ENCODE measurements at places on chromosomes 12 and 14.

DNA sequence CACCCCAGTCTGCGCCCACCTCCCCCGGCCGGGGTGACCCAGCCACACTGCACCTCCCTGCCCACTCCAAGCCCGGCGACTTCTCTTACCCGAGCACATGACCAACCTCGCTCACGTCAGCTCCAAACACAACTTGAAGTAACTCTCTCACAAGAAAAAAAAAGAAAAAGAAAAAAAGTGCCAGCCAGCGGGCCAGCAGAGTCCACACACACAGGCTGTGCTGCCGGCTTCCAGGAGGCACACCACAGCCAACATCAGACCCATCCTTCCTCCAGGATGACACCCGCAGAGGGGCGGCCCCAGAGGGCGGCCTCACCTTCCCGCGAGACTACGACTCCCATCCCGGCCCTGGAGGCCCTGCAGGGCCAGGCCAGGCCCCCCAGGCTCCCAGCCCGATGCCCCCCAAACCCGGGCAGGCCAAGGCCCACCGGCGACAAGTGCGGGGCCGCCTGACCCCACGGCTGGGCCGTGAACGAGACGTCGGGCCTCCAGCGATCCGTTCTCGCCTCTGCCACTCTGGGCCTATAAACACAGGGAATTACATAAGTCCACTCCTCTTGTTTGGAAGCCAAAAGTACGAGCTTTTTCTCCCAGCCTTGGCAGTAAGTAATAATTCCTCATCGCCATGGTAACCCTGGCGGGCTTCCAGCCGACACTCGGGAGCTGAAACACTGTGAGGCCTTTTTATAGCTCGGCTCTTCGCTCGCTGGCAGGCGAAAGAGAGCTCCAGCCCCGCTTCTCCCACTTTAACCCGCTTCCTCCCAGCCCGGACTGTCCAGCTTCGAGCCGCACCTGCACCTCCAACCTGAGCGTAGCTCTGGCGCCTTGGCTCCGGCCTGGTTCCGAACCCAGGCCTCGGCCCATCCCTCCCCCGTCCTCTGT lies 49.1 kb downstream of the NCOR2 start:
- DNase-seq, result peak; percentile 98

- DNase-seq, result no peak
Measured at GRCh38 chr12:1846421-1847405, 26.3 kb downstream of the LRTM2 start.

GRCh38 chr14:28381656-28382055 lies 384.9 kb upstream of the FOXG1 start:
- peak; percentile 75 for DNase-seq

DNA sequence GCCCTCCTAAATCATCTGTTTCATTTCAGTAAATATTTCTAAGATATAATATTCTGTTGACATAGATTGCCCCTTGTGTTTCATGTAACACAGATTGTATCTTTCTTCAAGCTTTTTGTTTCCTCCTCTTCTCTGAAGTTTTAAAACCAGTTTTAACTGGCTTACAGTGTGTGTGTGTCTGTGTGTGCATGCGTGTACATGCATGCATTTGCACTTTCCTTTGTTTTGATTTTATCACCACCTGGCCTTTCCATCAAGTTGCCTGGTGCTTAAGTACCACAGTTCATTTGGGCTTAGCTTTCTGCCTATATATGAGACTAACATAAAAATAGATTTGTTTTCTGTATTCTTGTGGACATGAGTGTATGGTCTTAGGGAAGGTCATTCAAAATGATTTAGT lies 31.9 kb downstream of the ETNK1 start:
- DNase-seq, result no peak

- DNase-seq, result peak; percentile 28
Measured at GRCh38 chr12:95848575-95849388, 10.0 kb upstream of the SNRPF start.

- peak; percentile 93 for DNase-seq
Measured at GRCh38 chr14:61462566-61463193, 141.3 kb downstream of the PRKCH start.

DNA sequence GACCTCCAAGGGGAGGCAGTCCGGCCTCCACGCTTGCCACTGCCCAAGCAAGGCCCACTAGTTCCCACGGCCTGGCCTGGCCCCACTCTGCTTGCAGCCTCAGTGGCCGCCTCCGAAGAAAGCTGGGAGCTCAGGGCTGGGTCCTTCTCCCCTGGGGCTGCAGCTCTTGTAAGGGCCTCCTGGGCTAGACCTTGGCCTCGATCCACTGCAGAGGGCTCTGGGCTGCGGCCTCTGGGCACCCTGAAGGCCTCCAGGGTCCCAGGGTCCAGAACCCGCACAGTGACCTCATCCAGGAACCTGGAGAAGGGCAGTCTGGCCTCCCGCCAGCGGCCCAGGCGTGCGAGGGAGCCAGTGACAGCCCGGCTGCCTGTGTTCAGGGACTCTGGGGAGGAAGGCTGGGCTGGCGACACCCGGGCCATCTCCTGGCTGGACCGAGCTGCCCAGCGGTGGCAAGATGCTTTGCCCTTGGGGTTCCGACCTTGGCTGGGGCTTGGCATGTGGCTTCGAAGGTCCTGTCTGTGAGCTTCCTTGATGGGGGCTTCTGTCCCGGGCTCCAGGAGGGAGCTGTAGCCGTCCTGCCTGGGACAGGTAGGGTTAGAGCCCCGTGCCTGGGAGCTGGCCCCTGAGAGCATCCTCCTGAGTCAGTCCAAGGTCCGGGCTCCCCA lies 9.8 kb downstream of the BEGAIN start:
- no peak for DNase-seq

DNA sequence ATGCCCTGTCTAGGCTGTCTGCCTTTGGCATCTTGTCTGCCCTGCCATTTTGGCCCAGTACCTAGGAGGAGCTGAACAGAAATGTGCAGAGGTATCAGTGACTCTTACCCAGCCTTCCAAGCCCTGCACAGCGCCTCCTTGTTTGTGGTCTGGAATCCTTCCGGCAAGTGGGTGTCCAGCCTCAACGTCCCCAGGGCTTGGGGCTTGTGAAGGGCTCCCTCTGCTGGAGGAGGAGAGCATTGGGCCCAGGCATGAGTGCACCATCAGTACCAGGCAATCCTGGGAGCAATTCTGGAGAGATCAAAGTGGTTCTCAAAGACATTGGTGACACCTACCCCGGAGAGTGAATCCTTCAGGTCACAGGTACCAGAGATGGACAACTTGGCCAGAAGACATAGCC lies 2.4 kb upstream of the TCL1B start:
- DNase-seq, result no peak

DNA sequence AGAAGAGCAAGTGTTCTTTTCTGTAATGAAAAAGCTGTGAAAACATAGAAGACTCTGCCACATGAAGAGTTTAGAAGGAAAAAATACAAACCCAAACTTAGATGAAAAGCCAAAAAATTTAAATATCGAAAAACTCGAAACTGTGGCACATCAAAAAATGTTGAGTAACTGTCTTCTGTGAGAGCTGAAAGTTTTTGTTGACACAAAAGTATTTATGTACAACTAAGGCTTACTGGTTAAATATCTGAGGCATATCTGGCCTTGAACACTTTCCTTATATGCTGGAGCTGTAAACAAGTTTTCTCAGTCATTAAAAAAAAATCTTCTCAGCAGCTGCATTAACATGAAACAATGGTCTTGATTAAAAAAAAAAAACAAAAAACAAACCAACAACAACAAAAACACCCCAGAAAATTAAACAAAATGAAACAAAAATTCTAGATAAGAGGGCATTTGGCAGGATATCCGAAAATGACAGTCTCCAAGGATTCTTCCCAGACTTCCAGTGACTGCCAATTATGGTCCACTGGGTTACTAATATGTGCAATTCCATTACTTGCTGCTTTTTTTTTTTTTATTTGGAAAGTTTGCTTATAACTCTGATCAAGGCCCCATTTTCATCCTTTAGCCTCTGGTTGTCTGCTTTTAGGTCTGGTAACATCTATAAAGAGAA lies 84.7 kb upstream of the PAWR start:
- no peak for DNase-seq

- no peak for DNase-seq
Measured at GRCh38 chr12:112166051-112167015, 41.0 kb downstream of the TRAFD1 start.

DNA sequence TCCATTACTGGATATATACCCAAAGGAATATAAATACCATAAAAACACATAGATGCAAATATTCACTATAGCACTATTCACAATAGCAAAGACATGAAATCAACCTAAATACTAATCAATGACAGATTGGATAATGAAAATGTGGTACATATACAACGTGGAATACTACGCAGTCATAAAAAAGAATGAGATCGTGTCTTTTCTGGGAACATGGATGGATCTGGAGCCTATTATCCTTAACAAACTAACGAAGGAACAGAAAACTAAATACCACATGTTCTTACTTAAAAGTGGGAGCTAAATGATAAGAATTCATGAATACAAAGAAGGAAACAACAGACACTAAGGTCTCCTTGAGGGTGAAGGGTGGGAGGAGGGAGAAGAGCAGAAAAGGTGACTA lies 76.5 kb downstream of the SLC38A4 start:
- no peak for DNase-seq

DNA sequence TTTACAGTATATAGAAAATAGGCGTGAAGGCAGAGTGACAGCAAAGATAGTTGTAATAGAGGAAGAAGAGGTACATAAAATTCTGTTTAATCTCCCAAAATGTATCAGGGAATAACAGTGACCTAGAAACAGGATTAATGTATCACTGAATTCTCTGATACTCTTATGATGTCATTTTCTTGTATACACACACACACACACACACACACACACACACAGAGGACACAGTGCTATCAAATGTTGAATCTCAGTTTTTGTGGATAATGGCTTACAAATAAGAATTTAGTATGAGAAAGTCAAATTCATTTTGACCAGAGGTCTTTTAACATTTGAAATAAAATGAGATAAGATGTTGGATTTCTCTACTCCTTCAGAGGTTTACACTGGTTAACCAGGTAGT lies 4.3 kb upstream of the LRIG3 start:
- DNase-seq, result no peak

DNA sequence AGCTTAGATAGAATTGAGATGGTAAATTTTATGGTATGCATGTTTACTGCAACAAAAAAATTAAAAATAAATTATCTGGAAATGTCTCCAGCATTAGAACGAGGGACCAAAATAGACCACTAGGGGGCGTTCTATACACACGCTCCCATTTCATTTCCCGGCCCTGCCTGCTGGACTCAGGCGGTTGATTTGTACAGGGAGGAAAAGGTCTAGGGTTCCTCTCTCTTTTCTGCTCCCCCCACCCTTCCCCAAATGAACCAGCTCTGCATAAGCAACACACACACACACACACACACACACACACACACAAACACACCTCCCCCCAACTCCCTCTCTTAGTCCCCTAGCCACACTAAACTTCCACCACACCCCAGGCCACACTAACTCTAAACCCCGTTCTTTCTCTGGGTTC lies 7.8 kb upstream of the DTX1 start:
- peak; percentile 67 for DNase-seq

DNA sequence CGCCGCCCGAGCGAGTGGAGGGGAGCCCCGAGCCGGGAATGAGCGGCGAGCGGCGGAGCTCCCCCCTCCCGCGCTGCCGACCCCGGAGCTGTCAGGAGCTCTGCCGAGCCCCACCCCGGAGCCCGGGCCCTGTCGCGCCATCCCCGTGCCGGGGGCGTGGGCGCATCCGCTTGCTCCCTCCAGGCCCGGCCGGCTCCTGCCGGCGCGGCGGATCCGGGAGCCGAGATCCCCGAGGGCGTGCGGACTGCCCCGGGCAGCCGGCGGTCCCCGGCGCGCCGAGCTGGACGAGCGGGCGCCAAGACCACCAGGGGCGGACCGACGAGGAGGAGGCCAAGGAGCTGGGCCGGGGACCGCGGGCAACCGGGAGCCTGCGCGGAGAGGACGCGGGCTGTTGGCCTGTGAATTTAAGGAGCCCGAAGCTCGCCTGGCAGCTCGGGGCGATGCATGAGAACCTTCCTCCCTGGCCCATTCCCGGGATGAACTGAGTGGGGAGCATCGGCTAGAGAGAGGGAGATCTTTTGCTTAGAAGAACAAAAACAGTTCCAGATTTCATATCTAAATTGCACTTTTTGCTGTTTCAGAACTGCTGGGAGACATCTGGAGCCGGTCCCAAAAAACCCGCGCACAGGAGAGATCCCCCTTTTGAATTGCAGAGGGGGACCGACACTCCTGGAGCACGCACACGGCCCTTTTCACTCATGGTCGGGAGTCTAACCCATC lies 2.0 kb downstream of the PTHLH start:
- DNase-seq, result no peak

DNA sequence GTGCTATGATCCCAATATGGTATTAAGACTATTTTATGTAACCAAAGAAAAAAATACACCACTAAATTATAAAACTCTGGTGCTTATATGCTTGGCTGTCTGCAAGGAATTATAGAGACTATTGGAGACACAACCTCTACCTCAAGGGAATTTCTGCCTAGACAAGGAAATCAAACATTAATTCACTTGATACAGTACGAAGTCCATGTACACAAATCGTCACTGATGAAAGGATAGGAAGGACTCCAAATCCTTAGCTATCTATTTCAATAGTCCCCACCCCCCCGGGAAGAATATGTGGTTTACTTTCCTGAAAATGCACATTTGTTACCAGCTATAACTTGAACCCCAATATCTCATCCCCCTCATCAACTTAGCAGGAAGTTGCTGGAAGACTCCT lies 21.9 kb downstream of the RTN1 start:
- DNase-seq, result no peak

DNA sequence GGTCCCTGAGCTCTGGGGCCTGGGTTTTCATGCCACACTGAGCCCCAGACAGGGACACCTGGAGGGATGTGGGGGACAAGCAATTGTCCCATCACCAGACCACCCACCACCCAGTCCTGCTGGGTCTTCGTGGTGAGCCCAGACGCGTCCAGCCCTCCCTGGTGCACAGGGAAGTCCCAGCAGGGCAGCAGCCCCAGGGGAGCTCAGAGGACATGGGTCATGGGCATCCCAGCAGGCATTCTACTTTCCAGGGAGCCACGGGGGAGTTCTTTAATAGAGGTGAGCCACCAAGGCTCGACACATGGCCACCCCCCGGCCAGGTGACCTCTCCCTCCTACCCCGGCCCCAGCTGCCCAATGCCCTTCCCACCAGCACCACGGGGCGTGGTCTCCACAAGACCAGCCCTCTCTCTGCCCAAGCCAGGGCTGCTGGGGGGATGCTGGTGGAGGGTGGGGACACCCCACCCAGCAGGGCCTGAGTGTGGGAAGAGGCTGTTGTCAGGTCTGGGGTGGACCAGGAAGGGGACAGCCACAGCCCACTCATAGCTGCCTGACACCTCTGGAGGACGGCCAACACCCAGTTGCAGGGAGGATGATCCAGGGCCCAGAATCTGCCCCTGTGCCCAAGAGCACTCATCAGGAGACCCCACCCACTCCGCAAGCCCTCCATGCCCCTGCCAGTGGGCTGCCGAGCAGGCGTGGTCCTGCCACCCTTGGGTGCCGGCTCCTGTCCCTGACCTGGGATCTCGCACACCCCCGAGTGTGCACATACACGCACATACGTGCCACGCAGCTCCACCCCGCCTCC lies 14.1 kb downstream of the AKT1 start:
- no peak for DNase-seq

All from HCEC 1CT (cell line).